ENCODE measurements at places on chromosomes 12 and 14.

- DNase-seq = peak; percentile 18
These were observed 798 bp upstream of the RASAL1 start for GRCh38 chr12:113136128-113136989.

DNA sequence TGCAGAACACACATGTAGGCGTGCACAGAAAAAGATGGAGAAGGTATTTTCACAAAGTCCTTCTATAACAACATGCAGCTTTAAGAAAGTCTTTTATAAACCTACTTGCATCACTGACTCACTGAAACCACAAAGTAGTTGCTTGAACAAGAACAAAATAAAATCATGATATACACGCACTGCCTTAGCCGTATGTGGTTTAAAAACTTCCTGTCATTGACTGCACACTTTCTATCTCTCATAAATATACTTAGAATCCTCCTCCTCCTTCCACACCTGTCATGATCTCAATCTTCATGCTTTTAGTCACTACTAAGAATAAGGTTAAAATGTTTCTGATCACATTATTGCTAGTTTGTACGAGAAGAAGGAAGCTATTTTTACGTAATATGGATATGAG lies 31.8 kb upstream of the RAD51AP1 start:
- no peak for DNase-seq

- no peak for DNase-seq
These were observed 5.6 kb downstream of the FAM234B start for GRCh38 chr12:13049816-13050215.

- no peak for DNase-seq
These were observed 936.5 kb downstream of the DIO2 start for GRCh38 chr14:79274641-79275291.

- DNase-seq = no peak
These were observed 36.2 kb downstream of the CMAS start for GRCh38 chr12:22082190-22082701.

DNA sequence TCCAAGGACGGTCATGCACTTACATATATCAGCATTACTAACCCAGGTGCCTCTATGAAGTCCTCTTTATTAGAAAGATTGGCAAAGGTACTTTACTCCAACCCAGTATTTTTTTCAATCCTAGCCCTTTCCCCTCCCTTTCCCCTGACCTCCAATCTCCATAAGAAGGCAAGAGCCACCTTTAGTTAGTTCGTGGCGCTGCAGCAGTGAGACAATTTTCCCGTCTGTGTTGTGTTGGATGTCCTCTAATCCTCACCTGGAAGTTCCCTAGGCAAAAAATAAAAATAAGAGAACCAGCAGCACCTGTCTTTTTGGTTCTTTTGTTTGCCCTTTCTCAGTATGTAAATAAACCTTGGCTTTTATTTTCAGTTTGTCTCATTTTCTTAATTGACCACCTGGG lies 439.6 kb upstream of the LRFN5 start:
- DNase-seq = no peak

DNA sequence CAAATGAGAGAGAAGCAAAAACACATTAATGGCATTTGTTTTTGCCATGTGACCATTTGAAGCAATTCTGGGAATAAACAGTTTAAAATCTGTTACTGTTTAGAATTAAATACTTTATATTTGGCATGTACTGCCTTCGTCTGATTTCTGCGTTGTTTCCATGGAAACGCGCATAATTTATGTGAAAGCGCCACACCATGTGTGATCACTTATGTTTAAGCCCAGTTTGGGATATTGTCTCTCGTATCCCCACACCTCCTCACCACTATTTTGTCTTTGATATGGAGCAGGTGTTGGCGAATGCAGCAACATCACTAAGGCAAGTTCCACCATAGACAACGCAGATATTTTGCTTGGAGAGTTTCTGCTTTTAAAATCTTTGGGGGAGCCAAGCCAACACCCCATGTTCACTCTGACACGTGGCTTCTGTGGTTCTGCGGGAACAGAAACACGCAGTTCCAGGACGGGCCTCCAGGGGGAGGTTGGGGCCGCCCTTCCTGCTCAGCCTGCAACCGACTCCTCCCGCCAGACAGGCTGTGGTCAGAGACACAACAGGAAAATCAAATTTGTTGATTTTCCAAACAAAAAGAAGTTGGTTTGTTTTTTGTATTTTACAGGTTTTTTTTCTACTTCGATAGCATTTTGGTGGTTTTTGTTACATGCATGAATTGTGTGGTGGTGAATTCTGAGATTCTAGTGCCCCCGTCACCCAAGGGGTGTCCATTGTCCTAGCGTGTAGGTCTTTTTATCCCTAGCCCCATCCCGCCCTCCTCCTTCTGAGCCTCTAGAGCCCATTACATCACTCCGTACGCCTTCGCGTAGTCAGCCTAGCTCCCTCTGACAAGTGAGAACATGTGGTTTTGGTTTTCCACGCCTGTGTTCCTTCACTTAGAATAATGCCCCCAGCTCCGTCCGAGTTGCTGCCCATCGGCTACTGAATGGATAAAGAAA lies 101.9 kb upstream of the SFSWAP start:
- peak; percentile 19 for DNase-seq

GRCh38 chr14:52314595-52315354 lies 663 bp downstream of the PTGER2 start:
- DNase-seq = peak; percentile 16

DNA sequence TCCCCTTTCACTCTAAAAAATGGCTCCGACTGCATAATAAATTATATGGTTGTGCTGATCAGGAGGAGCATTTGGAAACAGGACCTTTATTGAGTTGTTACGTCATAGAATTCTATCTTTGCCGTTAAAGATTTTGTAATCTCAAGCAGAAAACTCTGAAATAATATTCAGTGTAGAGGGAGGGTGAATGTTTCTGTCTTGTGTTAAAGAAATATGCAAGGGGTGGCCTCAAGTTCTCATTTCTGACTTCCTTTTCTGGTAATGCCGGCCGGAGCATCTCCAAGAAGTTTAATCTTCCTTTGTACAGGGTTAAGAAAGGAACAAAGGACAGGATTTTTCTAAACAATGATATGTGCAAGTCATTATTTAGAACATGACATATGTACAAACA lies 165.1 kb downstream of the SLC38A4 start:
- no peak for DNase-seq

- no peak for DNase-seq
These were observed 8.4 kb upstream of the CALM1 start for GRCh38 chr14:90388437-90388836.

- DNase-seq = no peak
These were observed 29.9 kb downstream of the NEUROD4 start for GRCh38 chr12:55049676-55050075.

DNA sequence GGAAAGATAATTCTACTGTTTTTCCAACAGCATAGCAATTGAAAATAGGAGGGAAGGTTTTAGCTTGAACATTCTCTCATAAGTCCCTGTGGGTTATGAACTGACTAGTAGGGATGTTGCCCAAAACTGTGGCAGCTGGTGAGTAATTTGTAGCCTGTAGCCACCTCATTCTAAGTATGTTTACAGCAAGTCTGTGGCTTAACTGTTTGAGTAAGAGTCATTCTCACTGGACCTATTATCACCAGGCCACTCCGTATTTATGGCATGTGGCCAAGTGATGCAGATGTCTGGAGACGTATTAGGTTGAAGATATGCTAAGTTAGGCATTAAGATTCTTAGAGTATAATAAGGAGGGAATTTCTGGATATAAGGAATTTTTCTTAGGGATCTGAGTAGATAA lies 458.3 kb downstream of the ETNK1 start:
- DNase-seq = no peak

DNA sequence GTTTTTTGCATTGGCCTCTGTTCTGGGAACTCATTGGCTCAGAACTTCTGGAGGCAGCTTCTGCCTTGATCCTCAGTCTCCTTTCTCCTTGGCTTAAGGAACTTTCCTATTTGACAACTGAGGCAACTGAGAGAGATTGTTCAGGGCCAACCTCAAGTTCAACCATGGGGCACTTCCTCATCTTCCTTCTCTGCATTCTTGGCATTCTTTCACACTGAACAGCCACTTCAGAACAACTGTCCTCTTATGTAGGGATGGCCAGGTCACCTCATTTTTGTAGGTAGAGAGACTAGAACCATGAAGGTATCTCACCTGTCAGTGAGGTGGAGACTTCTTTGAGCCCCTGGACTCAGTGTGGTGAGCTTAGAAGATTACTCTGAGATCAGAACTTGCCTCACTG lies 63.0 kb upstream of the NRXN3 start:
- no peak for DNase-seq

DNA sequence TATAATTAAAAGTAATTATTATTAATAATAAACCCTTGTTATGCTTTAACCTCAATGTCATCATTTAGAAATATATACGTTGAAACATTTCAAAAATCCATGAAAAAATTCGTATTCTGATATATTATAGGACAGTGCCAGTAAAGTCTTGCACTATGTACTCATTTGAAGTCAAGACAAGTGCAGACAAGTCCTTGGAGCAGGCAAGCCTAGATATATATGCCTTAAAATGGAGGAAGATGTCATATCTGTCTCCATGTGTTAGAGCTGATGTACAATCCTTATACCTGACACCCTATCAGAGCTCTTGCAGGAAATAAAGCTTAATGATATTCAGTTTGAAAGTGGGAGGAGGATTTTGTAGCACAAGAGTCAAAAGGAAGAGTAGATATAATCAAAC lies 310.4 kb downstream of the KCNH5 start:
- DNase-seq = no peak

DNA sequence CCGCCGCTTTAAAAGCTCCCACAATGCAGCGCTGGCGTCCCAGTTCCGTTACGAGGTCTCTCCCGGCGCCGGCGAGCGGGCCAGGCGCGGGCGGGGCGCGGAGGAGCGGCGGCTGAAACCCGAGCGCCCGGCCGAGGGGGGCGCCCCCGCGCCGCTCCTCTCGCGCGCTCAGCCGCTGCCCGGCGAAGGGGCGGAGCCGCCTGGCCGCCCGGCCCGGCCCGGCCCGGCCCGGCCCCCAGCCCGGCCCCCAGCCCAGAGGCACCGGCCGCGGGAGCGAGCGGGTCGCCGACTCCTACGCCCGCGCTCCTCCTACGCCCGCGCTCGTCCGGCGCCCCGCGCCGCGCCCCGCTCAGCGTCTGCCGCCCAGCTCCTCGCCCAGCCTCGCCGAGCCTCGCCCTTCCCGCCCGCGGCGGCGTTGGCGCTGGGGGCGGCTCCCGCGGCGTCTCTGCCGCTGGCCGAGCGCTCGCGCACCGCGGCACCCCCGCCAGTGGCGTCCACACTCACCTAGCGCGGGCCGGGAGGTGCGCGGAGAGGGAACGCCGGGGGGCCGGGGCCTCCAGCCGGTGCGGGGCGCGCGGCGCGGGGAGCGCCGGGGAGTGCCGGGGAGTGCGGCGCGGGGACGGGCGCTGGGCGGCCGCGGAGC lies at the start of gene RASSF8:
TSS of gene RASSF8 (plus strand) at position 255 of the 643 bp plus-strand sequence. CDS start 96,662 bp downstream, outside the sequence.
- DNase-seq = no peak

DNA sequence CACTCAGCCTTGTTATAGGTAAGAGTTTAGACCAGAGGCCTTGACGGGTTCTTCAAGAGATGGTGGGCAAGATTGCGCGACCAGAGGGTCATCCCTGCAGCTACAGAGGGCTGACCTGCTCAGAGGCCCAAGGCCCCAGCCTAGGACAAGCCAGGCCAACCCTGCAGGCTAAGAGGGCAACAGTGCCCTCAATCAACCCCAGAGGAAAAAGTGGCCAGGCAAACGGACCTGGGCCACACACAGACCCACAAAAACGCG lies 1.3 kb downstream of the SSH1 start:
- DNase-seq = no peak

Data from activated CD8-positive, alpha-beta memory T cell treated with anti-CD3 and anti-CD28 coated beads for 1 hour (primary cell).